ENCODE measurements at places on chromosomes 5 and 9. TPM values are rescaled to one million over a fixed set of nuclear protein-coding genes. Genes with fewer than 3 reads are reported as not detected.

DNA sequence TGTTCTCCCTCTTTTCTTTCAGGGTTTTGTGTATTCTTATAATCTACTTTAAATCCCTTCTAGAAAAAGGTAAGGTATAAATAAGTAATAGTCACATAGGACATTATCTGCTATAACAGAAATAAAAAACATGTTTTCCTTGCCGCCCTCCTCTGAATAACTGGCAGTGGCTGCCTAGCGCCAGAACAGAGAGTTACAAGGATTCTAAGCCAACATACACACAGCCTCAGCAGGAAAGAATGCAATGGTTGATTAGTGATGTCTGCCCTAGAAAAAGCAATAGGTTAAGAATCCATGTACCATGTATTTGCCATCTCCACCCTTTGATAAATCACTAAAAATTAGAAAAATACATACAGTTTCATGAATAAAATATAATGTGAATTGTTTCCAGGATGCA lies 4.9 kb downstream of the MED27 start:
- no peak for DNase-seq

GRCh38 chr5:175674731-175675346 lies 17.0 kb downstream of the HRH2 start:
- no peak for DNase-seq

- no peak for DNase-seq
Observed at GRCh38 chr5:152864447-152864846, 459.4 kb upstream of the NMUR2 start.

DNA sequence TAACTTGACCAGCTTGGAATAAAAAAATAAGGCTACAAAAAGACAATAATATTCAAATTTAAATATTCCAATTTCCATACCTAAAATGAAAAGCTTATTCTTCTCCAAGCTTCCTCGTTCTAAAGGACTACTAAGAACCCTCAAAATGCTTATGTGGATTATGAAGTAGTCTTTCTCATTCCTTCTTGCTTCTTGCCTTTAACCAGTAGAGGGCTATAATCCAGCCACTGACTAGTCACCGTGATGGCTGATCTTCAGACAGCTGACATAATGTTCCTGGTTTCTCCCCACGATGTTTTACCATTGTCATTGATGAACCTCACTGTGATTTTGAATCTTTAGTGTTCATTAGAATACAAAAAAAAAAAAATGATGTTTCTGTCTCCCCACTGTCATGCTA lies 515.3 kb downstream of the TLE1 start:
- peak; percentile 28 for DNase-seq

GRCh38 chr5:138983984-138984383 lies 108.8 kb upstream of the LRRTM2 start:
- no peak for DNase-seq

GRCh38 chr9:21616082-21616778 lies 134.1 kb upstream of the IFNE start:
- DNase-seq: no peak

DNA sequence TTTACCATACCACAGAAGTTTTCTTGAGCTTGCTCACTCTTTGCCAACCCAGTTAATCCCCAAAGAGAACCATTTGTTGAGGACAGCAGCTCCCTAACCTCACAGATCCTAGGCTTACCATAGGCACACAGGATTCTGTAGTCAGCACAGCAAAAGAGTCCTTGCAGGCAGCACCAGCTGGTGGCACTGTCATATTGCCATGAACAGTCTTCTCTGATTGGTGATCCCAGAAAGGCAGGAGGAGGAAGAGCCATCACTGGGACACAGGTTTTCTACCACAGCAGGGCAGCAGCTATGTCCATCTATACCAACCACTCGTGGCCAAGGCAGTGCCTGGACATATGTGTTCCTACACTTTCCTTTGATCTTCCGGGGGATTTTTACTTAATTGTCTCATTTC lies 297.1 kb upstream of the CD180 start:
- DNase-seq: peak; percentile 33

- DNase-seq: no peak
Observed at GRCh38 chr5:169350016-169350415, 49.1 kb upstream of the SLIT3 start.

- no peak for DNase-seq
Observed at GRCh38 chr9:109974143-109974917, 194.3 kb downstream of the PALM2AKAP2 start.

DNA sequence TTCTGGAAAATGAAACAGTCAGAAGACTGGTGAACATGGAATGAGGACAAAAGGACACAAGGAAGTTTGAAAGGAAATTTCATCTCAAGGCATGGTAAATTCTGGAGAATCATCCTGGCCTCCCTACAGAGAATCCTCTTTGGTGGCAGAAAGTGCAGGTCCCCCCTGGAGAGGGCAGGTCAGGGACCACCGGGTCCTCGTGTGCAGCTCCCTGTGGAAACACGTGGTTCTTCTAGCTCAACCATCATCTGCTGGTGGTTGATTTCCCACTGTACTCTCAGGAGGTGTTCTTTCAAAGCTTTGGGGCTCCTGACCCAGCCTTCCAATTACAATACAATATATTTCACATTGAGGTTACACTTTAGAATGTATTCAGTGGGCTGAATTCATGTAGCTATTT lies 2.6 kb upstream of the GTF3C5 start:
- no peak for DNase-seq

- DNase-seq: no peak
Observed at GRCh38 chr9:100197553-100197952, 98.5 kb downstream of the INVS start.

GRCh38 chr9:72665421-72665820 lies 144.0 kb downstream of the TMC1 start:
- DNase-seq: no peak

GRCh38 chr9:127422787-127423186 lies 1.4 kb upstream of the ZNF79 start:
- no peak for DNase-seq

DNA sequence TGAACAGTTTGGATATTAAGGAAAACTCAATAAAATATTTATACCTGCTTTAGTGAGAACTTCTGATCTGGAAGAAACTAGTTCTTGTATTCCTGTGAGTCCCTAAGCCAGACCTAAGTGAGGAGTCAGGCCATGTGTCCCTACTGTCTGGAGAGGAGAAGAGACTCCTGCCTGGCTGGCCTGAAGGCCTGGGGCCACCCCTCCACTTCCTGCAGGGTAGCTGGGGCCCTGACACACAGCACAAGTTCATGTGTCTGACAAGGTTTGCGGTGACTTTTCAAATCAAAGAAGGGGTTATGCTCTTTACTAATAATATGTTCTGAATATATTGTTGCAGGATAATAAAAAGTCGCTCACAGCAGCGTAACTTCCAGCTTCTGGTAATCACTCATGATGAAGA lies 16.1 kb upstream of the IL13 start:
- DNase-seq: no peak

DNA sequence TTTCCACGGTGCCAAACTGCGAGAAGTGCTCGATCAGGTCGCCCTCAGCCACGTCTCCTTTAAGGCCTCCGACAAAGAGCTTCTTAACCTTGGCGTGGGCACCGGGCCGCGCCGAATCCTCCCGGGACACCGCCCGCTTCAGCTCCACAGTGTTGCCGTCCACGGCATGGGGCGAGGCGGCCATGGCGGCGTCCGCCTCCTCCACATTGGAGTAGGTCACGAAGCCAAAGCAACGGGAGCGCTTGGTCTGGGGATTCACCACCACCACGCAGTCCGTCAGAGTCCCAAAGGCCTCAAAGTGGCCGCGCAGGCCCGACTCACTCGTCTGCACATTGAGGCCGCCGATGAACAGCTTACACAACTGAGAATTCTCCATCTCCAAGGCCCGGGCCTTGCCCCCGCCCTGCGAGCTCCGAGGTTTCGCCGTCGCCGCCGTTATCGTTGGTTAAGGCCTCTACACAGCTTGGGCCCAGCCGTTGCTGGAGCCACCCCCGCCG lies 424 bp downstream of the HNRNPA0 start:
- DNase-seq: no peak

GRCh38 chr5:14501353-14502293 lies 80.0 kb upstream of the OTULINL start:
- DNase-seq: no peak

DNA sequence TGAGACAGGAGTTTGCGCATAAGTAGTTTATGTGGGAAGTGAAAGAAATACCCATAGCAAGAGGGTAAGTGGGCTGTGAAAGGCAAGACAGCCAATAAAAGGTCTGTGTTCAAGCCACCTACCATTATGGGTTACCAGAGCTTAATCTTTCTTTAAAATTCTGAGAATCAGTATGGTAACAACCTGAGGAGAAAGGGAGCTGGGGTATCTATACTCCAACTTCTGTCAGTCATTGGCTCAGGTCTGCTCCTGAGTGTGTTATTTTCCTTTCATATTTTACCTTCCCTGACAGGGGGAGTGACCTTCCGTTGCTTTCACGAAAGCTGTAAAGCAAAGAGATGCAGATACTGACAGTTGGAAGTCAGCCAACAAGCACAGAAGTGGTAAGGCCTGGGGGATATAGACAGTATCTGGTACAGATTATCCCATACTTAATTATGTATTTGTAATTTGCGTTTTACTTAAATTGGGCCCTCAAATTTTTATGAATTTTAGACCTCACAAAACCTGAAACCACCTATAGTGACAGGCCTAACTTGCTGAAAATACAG lies 233.4 kb downstream of the RAB3C start:
- no peak for DNase-seq

DNA sequence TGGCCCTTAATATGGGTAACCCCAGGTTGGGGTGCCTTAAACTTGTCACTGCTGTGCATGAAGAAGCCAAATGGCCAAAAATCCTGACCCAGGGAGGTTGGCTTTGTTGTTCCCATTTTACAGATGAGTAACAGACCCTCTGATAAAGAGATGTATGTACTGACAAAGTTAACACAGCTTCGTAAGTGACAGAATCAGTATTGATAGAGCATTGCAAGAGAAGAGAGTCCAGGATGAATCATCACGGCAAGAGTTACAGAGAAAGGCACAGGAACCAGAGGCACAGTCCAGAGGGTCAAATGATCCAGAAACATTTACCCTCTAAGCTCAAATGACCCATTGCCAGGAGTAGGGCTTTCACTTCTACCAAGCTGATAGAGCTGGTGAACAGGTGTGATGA lies 103.8 kb upstream of the SMC2 start:
- DNase-seq: no peak

DNA sequence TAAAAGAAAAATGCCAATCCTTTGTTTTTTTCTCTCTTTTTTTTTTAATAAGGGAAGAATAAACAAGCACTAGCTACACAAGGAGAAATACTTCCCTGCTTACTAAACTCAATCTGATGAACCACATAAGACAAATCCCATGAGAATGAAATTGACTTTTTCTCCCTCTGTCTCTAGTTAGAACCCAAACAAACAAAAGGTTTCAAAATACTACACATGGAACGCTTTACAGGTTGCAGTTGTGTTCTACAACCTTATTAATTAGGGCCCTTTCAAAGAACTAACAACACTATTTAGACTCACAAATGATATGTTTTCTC lies 124.5 kb downstream of the PDE4D start:
- DNase-seq: no peak

DNA sequence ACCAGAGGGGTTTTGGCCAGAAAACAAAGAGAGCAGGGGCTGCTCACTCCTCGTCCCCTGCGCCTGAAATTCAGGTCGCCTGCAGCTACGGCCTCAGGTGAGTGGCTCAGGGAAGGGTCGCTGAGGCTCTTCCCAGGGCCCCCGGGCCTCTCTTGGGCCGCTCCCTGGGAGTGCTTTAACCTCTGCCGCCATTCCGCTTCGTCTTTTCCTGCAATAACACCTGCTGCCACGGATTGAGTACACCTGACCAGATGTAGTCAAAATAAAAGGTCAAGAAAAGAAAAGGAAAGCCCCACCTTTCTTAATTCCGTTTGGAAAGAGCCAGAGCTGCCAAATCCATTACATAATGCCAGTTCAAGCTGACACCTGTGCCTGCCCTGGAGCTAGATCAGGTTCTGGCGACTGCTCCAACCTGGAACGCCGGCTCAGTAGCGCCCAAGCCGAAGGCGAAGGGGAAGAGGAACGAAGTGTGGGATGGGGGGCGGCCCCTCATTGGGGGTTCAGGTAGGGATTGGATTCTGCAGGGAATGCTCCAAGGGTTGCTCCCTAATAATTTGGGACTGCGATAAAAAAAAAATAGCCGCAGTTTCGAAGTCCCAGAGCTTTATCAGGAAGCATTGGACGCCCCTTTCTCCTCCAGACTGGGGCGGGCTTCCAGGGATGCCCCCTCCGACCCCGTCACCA lies 193.9 kb downstream of the MEF2C start:
- peak; percentile 82 for DNase-seq

DNA sequence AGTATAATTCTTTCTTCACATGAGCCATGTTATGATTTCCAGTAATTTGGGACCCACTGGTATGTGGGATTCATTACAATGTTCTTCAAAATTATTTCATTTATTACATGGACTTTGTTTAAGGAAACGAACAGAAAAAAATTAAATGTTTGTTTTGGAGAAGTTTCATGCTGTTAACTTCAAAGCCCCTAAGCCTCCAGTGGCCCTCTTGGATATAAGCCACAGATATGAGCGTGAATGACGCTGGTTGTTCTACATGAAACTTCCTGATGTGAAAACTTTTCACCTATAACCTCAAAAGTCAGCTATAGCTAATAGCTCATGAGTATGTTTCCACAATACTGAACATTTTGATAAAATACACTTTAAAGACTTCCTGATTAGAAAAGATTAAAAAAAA lies 334.2 kb downstream of the PDE4D start:
- no peak for DNase-seq

DNA sequence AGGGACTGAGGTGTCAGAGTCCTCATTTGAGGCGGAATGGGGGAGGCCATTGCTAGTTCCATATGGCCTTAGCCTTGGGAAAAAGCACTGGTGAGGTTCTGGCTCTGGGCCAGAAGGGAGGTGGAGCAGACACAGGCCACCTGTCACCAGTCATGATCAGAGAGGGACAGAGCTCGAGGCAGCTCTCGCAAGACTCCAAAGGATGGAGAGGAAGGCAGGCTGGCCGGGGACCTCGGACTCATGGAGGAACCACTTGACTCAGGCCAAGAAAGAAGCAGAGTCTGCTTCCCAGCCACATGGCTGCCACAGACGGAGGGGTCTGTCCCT lies 29.2 kb upstream of the NSMF start:
- DNase-seq: no peak

- no peak for DNase-seq
Observed at GRCh38 chr5:93161661-93162654, 419.1 kb downstream of the NR2F1-AS1 start.

GRCh38 chr5:133250527-133250926 lies 198.7 kb downstream of the HSPA4 start:
- DNase-seq: no peak

GRCh38 chr9:137156567-137157375 lies 13.1 kb downstream of the LRRC26 start:
- peak; percentile 89 for DNase-seq

Gene GRXCR2
- total RNA-seq: not detected

Gene ERMP1
- total RNA-seq: 18.4 TPM

Gene IL31RA
- total RNA-seq: not detected

Gene PFN3
- total RNA-seq: not detected

Gene RNF183
- total RNA-seq: not detected

Gene C9
- not detected for total RNA-seq

Gene TRIP13
- total RNA-seq: 44.4 TPM

Gene PTGS1
- 1.3 TPM for total RNA-seq

Gene ADAMTS19
- total RNA-seq: 27.4 TPM

Gene LCN15
- 0.54 TPM for total RNA-seq

Gene DCANP1
- not detected for total RNA-seq

Gene TMEM174
- not detected for total RNA-seq

Gene SNCAIP
- 8.0 TPM for total RNA-seq

Gene GM2A
- 26.3 TPM for total RNA-seq

Gene ARL10
- 6.7 TPM for total RNA-seq

Gene SLC6A19
- not detected for total RNA-seq

Gene KCNIP1
- total RNA-seq: 0.31 TPM

Data from GM23338 (cell line).